Astrocyte of the spinal cord (primary cell): ENCODE measurements at places on chromosomes 13 and 19.

GRCh38 chr19:17677002-17677401 lies 11.2 kb downstream of the UNC13A start:
- DNase-seq, result no peak

- DNase-seq, result no peak
Measured at GRCh38 chr19:16403151-16403977, 68.4 kb downstream of the EPS15L1 start.

DNA sequence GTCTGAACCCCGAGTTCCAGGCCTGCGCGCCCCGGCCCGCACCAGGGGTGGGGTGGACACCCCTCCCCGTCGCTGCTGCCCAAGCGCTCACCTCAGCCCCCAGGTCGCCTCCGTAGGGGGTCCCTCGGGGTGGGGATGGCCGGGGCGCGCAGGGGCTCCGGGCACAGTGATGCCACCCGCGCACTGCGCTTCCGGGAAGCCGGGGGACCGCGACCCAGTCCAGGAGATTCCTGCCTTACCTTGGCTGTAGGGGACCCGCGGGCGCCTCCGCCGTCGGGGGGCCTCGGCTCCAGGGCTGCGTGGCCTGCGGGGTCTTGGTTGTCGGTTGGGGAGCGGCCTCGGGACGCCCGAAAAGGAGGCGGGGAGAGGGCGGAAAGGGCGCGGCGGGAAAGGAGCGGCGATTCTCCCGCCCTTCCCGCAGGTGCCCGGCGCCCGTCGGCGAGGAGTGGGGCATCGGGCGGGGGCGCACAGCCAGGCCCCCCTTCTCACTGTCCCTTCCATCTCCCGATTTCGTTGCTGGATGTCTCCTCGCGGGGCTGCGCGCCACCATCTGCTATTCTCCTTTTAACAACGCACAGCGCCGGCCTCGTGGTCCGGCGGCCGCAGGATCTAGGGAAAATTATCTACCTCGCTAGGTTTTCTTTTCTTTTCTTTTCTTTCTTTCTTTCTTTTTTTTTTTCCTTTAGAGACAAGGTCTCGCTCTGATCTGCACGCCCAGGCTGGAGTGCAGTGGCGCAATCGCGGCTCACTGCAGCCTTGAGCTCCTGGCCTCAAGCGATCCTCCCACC lies at the start of gene KEAP1:
KEAP1 (minus strand) TSS at position 355 of the 788 bp plus-strand sequence. CDS start 3,323 bp downstream, outside the sequence.
- DNase-seq, result peak; percentile 35

- DNase-seq, result no peak
Measured at GRCh38 chr13:106906426-106906996, 338.6 kb upstream of the ARGLU1 start.

DNA sequence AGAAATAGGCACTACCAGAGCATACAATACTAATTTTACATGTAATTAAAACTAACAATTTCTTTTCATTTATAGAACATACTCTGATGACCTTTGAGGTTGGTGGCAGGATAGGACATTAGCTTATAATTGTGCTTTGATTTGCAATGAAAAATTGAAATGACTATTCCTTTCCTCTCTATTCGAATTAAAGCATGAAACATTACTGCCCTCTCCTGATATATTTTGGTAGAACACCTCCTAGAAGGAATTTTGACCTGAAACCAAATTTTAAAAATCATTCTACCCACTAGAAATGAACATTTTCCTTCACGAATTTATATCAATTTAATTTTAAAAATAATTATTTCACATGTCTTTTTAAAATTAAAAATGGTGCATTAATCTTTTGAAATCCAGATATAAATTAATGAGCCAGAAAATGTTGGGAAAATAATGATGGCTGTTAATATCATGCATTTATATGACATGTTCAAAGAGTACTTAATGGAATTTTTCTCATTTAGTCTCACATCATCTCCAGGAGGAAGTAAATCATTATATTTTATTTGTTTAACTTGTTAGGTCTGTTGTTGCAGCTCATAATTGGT lies 556.3 kb upstream of the ARGLU1 start:
- DNase-seq, result peak; percentile 39

- no peak for DNase-seq
Measured at GRCh38 chr19:34994643-34995541, 5.2 kb upstream of the GRAMD1A start.

GRCh38 chr13:29857085-29857484 lies 6.7 kb upstream of the UBL3 start:
- no peak for DNase-seq

GRCh38 chr13:85650613-85651012 lies 148.6 kb downstream of the SLITRK6 start:
- DNase-seq, result no peak

- peak; percentile 93 for DNase-seq
Measured at GRCh38 chr19:57240311-57241090, at the start of gene ZNF805. Gene ZNF805, plus strand, starts transcription at chr19:57240632. Its CDS starts 260 bp downstream, at chr19:57240892.

- DNase-seq, result no peak
Measured at GRCh38 chr19:35731353-35731752, 10.9 kb downstream of the IGFLR1 start.

DNA sequence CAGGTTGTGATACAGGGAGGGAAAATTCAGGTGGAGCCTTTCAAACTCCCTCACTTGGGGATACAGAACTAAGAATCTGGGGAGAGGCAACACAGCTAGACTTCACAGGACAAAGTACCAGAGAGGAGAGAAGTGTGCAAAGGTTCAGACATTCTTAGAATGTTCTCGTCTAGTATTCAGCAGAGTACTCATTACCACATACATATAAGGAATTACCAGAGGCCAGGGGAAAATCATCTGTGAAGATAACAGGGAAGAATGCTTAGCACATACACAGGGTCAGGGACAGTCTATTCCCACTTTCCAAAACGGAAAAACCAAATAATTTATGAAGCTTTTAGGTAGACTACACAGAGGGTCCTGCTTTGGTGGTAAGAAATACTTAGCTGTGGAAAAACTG lies 58.1 kb downstream of the TRPC4 start:
- no peak for DNase-seq

DNA sequence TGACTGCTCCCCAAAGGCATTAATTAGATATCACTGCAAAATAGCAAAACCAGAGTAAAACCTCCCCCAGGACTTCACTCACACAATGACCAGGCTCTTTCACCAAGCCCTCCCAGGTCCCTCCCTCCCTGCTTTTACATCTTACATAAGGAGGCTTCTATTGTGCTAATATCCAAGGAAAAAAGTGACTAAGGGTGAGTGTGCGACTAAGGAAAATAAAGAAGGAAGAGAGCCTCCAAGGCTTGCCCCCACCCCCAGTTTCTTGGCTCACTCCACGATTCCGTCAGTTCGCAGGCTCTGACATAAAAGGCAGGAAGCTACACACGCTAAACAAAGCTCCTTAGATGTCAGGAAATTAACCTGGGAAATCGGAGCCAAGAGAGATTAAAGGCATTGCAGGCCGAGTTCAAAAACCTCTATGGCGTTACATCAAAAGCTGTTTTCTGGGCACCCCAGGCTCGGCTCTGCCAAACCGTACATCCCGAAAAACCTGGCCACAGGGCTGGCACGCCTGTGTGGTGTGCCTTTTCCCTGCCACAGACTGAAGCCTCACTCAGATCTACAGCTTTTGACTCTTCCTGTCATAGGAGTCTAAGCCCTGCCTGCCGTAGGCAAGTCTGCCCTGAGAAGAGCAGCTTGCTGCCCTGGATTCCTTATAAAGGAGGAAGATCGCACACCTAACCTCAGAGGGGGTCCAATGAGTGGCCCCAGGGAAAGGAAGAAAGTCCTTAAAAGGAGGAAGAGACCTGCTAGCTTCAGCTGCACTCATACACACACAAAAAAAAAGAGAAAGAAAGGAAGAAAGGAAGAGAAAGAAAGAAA lies 67.0 kb upstream of the SERP2 start:
- DNase-seq, result peak; percentile 99

DNA sequence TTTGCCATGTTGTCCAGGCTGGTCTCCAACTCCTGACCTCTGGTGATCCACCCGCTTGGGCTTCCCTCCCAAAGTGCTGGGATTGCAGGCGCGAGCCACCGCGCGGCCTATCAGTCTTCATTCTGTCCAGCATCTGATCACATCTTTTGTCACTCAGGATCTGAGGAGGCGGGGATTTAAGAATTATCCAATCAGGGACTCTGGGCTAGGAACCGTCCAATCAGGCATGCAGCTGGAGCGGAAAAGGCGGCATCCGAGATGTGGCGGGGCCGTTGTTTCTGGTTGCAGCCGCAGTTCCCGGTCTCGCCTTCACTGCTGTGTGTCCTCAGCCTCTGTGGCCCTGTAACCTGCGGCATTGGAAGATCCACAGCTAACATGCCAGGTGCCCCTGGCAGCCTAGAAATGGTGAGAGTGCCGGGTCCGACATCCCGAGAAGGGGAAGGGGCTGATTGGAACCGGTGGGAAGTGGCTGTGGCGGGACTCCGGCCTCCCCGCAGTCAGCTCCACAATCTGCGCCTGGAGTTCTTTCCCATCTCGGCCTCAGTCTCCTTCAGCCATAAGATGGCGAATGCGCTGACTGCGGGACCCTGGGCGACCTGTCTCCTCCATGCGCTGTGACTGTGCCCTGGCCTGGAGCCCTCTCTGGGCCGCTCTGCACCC lies at the start of gene ZNF729:
ZNF729 (plus strand) TSS at position 291 of the 660 bp plus-strand sequence; CDS start at position 376, 85 bp downstream.
- DNase-seq, result no peak

DNA sequence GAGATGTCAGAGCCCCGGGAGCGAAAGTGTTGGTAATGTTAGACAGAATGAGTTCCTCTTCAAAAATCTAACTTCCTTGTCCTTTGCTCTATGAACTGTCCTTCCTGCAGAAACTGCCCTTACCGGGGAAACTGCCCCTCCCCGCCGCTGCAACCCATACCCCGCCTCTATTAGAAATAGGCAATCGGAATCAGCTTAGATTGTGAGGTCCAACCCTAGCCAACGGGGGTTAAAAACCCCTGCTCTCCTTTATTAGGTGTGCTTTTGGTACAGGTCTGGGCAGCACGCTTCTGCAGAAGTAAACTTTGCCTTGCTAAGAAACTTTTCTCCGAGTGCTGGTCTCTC lies 11.5 kb upstream of the CAPNS1 start:
- no peak for DNase-seq

- DNase-seq, result no peak
Measured at GRCh38 chr19:57267291-57267690, 13.0 kb upstream of the ZNF460 start.

GRCh38 chr19:17762505-17763229 lies 11.4 kb downstream of the FCHO1 start:
- DNase-seq, result peak; percentile 61

GRCh38 chr13:30623392-30623791 lies 5.7 kb downstream of the USPL1 start:
- no peak for DNase-seq

DNA sequence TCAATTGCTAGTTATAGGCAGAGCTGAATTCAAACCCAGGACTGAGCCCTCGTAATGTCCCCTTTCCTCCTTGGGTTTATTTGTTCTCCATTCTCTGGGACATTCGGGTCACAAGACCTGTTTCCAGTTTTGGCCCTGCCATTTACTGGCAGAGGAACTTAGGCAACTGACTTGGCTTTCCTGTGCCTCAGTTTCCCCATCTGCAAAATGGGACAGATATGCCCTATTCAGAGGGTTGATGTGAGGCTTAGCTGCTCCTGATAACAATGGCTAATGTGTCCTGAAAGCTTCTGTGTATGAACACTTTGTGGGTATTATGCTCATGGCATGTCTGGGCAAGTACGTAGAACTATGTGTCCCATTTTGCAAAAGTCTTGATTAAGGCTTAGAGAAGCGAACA lies 996 bp downstream of the ZNF524 start:
- DNase-seq, result no peak

GRCh38 chr19:16771618-16772017 lies 52.0 kb downstream of the NWD1 start:
- peak; percentile 65 for DNase-seq

DNA sequence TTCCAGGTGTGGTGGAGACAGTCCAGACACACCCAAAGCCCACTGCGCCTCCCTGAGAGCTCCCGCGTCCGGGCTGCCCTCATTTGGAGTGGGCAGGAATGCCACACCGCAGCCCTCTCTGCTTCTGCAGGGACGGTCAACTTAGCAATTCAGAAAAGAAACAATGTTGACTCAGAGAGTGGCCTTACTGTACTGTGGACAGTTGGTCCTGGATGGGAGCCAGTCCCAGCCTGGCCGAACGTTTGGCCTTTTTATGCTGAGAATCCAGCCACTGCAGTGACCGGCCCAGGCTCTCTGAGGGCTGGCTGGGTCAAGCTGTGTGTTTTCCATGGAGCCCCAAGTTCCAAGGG lies 7.2 kb downstream of the GAS6 start:
- peak; percentile 65 for DNase-seq

DNA sequence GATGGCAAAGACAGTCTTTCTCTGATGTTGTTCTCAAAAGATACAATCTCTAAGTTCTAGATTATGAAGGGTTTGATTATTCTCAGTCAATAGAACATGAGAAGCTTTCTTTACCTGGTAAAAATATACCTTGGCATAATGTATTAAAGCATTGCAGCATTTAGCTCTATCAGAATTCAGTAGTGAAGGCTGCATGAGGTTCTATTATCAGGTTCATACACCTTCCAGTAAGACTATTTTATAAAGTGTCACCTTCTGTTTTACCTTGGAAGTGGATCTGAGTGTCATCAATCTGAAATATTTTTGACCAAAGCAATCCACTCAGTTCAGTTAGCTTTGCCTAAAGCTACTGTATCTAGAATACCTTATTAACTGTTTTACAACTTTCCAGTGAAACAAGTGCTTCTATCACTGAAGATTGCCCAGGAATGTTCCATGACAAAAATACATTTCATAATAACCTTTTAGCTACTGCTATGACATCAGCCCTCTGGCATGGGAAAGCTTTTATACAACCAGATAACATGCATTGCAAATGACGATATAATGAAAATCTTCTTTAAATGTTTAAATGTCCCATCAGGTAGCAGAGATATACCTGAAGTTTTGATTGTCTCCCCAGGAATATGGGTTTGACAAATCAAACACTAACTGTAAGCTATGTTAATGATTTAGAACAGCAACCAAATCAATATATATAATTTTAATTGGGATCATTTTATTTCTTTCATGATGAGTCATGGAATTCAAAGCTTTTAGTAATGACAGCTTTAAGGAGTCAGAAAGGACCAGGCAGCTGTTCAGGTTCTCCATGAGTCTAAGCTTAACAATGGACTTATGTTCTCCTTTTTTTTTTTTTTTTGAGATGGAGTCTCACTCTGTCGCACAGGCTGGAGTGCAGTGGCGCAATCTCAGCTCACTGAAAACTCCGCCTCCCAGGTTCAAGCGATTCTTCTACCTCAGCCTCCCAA lies 72.2 kb downstream of the UFM1 start:
- no peak for DNase-seq

- DNase-seq, result no peak
Measured at GRCh38 chr13:95023405-95023804, 277.8 kb downstream of the ABCC4 start.

DNA sequence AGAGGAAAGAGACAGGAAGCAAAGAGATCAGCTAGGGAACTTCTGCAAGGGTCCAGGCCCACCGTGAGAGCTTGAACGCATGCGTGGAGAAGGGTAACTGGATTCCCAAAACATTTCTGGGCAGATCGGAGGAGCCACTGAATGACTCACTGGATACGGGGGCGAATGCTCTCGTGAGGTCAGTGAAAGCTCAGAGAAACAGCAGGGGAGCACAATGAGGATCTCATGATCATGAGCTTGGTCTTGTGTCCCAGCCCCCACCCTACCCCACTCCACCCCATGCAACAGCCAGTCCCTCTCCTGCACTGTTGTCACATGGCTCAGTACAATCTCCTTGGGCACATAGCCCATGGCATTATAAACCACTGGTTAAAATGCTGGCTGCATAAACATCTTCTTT lies 40.6 kb downstream of the DCLK1 start:
- peak; percentile 28 for DNase-seq

GRCh38 chr19:47267350-47267759 lies 7.3 kb upstream of the INAFM1 start:
- no peak for DNase-seq

- DNase-seq, result peak; percentile 93
Measured at GRCh38 chr13:113897161-113897560, 33.3 kb upstream of the GAS6 start.

- no peak for DNase-seq
Measured at GRCh38 chr13:113528101-113528812, 37.7 kb upstream of the DCUN1D2 start.
